ENCODE measurements at places on chromosomes 13 and 19. TPM values are rescaled to one million over a fixed set of nuclear protein-coding genes. Genes with fewer than 3 reads are reported as not detected.

DNA sequence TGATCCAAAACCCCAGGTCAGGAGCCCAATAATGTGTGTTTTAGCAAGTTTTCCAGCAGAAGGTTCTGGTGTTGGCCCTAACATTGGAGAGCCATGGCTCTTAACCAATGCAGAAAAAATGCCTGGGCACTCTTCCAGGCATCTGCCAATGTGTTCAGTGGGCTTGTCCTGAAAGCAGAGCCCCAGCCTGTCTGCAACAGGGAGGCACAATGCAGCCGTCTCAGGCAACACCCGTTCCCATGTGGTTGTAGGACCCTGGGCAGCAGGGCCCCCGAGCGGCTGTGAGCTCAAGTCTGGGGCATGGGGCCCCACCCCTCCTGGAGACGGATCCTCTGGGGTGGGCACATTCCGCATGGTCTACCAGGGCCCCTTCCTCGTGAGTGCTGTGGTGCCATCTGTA lies 58.1 kb upstream of the SIAH3 start:
- DNase-seq, result no peak

- DNase-seq, result peak; percentile 63
Observed at GRCh38 chr13:98890186-98890585, 87.7 kb downstream of the DOCK9 start.

DNA sequence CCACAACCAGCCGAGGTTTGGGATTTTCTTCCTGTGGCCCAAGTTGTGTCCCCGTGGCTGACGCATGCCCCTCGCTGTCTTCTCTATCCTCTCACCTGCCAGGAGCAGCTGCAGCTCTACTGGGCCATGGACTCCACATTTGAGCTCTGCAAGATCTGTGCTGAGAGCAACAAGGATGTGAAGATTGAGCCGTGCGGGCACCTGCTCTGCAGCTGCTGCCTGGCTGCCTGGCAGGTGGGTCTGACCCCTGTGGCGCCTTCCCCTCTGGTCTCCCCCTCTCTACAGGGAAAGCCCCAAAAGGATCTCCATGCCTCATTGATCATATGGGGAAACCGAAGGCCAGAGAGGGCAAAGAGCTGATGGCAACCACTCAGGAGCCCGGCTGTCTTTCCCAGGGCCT lies 14.6 kb downstream of the CBLC start:
- DNase-seq, result no peak

DNA sequence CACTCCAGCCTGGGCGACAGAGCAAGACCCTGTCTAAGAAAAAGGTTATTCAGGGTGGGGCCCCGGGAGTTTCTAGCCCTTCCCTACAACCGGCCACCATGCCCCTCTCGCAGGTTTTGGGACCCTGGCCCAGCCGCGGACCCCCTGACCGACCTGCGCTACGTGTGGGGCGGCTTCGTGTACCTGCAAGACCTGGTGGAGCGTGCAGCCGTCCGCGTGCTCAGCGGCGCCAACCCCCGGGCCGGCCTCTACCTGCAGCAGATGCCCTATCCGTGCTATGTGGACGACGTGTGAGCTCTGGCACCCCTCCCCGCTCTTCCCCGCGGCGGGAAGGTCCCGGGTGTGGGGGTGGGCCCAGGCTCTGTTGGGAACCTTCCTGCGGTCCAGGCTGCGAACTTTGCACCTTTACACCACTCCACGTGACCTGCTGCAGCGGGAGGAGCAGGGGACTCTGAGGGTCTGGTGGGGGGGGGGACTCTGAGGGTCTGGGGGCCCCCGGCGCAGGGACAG lies 6.3 kb downstream of the ABCA7 start:
- DNase-seq, result no peak

DNA sequence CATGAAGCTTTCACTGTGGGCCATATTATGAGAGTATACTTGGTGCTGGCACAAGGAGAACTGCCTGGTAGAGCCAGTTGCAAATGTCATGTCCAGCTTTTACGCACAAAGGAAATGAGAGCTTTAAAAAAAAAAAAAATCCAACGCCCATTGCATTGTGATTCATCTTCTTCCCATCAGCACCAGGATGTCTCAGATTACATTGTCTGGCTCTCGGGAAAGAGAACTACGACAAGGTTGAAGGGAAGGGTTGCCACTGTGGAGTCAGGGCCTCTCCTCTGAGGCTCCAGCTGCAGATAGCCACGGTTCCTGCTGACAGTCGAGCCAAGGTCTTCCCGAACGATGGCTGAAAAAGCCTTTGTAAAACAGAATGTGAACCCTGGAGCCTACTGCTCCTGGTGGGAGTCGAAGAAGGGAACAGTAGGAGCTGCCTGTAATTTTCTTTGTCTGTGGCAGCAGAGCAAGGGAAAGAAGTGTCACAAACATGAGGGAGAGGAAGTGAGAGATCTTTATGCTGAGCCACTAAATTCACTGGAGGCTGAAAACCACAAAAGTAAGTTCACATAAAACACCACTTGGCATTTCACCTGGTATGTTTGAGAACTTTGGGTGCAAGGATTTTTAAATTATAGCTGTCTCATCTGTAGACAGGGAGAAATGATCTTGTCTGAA lies 704.7 kb downstream of the DIAPH3 start:
- DNase-seq, result no peak

DNA sequence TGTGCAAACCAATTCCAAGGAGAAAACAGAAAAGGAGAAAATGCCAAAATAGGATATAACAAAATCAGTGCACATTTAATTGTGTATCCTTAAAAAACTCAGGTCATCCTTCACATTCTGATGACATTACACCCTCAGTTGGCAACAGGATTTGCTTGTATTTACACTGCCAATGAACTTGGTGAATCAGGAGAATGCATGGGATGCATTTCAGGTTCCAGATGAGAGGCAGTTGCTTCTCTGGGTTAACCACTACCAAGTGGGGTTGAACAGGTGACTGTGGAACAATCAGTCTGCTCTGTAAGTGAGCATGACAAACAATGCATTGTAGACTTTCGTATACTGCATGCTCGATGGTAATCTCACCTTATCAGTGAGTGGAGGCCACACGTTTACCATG lies 79.1 kb downstream of the STARD13 start:
- DNase-seq, result no peak

- DNase-seq, result no peak
Observed at GRCh38 chr13:63090524-63090923, 1674.9 kb upstream of the PCDH20 start.

DNA sequence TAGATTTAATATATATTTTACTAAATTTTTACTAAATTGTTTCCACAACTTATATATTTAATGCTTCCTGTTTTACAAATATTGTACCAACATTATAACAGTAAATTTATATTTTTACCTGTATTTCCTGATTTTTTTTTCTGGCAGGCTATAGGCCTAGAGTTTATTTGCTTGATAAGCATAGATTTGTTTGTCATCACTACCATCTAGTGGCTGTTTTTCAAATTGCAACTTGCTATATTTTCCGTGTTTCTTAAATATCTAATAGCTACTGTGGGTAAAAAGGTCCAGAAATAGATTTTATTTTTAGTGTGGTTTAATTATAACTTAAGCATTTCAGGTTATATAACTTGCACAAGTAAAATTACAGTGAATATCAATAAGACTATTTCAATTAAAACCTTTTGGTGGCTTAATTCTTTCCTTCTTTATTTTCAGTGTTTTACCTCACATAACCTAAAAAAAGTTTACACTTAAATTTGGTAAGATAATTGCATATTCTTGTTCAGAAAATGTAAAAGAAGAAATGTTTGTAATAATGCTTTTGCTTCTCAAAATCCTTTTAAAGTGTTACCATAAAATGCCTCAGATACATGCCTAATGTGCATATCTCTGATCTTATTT lies 60.6 kb downstream of the NDFIP2 start:
- DNase-seq, result peak; percentile 76

DNA sequence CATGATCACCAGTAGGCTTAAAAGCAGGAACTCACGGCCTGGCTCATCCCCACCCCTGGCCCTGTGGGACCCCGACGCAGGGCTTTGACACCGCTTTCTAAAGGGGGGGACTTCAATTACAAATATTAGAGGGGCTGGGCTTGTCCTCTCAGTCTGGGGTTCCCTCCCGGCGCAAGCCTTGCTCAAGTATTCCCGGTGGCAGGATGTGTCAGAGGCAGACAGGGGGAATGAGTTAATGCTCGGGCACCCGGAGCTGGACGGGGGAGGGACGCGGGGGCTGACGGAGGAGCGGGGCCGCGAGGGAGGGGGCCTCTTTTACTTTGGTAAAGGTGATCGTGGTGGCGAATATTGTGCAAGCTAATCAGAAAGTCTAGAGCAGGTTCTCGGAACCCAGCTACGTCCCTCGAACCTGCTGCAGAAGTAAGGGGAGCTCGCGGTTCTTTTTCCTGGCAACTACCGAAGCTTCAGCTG lies 1.1 kb downstream of the FGF14 start:
- DNase-seq, result no peak

RTBDN gene
- total RNA-seq, result 0.21 TPM

SWSAP1 gene
- total RNA-seq, result 1.0 TPM

RETN gene
- not detected for total RNA-seq
